CD4-positive, CD25-positive, alpha-beta regulatory T cell (primary cell): ENCODE measurements at places on chromosomes 16 and 17.

GRCh38 chr17:48618256-48618896 lies 3.3 kb upstream of the HOXB8 start:
- DNase-seq: peak; percentile 76

DNA sequence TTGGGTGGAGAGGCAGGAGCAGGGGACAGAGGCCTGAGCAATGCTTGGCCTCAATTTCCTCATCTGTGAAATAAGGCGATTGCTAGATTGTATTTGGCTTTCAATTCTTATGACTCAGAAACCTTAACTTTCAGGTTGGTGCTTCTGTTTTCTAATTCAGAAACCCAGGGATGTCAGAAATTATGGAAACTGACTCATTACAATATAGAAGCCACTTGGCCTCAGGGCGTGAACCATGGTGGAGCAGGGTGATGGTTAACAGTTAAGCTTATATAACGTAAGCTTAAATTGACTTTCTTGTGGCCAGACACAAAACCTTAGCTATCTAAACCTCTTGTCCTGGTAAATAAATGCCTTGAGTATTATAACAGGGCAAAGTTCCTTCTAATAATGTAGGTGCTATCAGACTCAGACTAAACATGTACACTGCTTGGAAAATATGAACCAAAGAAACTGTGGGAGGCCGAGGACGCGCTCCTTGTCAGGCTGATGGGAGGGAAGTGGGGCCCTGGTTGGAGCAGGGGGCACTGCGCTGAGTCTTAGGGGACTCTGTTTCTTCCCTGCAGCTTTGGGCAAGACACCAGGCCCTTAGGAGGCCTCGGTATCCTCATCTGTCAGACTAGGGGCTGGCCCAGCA lies 17.1 kb upstream of the SREBF1 start:
- peak; percentile 63 for DNase-seq

GRCh38 chr17:81991684-81992305 lies 14.4 kb downstream of the ASPSCR1 start:
- no peak for DNase-seq

DNA sequence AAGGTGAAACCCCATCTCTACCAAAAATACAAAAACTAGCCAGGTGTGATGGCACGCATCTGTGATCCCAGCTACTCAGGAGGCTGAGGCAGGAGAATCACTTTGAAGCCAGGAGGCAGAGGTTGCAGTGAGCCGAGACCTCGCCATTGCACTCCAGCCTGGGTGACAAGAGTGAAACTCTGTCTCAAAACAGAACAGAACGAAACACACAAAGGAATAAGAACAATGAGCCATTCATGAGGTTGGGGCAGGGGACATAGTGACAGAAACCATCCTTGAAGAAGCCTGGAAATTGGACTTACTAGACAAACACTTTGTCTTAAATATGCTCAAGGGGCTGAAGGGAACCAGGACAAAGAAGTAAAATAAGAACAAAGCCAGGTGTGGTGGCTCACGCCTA lies 39.4 kb downstream of the WDR45B start:
- no peak for DNase-seq

DNA sequence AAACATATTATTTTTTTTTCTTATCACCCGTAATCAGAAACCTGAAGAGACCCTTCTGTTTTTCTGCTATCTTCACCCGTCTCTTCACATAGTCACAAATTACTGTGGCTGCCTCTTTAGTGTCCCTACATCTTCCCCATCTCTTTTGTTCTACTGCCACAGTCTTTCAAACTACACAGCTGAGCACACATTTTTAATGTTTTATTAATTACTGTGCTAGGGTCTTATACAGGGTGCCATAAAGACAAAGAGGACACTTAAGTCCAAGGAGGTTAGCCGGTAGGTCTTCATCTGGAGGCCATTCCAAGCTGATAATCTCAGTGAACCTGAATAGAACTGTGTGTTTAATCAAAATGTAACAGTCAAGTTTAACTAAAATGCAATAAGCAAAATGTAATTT lies 20.7 kb downstream of the CNTNAP4 start:
- DNase-seq: no peak

DNA sequence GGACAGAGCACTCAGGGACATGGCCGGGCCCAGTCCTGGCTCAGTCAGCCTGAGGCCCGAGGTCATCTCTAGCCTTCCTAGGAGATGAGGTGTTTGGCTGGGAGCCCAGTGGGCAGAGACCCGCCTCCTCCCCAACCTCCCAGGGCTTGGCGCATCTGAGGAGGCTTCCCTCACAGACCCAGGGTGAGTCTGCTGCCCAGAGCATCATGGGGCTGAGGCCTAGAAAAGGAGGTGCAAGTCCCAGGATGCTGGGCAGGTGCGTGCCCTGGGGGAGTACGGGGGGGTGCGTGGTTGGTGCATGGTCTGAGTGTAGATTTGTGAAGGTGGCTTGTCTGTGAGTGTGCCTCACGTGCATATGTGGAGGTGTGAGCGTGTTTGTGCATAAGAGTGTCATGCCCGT lies 4.7 kb downstream of the PDE6G start:
- DNase-seq: no peak

DNA sequence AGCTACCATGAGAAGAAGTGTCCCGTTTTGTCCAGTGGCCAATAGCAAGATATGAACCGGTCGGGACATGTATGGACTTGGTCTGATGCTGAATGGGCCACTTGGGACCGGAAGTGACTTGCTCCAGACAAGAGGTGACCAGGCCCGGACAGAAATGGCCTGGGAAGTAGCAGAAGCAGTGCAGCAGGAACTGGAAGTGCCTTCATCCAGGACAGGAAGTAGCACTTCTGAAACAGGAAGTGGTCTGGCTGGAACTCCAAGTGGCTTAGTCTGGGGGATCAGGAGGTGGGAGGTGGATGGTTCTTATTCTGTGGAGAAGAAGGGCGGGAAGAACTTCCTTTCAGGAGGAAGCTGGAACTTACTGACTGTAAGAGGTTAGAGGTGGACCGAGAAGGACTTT lies 5.3 kb downstream of the EFNB3 start:
- no peak for DNase-seq

DNA sequence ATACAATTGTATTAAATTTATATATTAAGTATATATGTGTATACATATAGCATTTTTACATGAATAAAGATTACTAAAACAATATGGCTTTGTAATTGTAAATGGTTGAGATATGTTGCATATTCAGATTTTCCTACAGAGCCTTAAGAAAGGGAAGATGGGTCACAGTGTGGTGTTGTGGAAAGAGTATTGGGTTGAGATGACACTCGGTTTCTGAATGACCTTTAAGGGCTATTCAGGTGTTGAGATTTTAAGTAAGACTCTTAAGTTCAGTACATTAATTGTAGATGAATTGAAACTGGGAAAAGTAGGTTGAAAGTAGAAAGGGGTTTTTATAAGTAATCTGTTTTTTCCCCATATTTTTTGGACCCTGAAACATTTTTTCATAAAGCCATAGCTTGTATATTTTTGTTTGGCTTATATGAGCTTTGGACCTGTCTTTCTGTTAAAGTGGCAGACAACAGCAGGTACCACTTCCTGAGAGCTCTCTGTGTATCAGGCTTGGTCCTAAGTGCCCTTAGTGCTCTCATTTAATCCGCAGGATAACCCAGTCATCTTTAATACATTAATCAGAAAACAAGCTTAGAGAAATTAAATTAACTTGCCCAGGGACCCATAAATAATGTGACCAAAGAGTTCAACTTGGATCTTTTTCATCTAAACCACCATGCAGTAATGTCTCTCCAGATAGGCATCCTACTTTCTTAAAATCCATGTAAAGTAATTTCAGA lies 48.5 kb upstream of the MRC2 start:
- no peak for DNase-seq

GRCh38 chr16:25073854-25074253 lies 37.7 kb upstream of the LCMT1 start:
- no peak for DNase-seq

GRCh38 chr17:3801792-3802191 lies 804 bp upstream of the ITGAE start:
- no peak for DNase-seq

DNA sequence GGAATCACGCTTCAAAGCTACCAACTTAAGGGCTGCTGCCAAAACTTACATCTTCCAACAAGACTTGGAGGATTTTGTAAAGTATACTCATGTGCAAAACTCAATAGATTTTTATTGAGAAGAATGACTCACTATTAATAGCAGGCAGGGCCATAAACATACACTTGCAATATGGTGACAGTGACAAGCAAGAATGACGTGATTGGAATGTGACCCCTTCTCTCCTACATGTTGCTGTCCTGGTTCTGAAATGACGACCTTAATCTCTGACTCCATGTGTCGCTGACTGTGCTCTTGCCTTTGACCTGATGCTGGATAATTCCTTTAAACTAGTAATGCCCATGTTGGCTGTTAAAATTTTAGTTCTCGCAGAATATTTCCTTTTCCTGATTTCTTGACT lies 174.5 kb downstream of the PARN start:
- DNase-seq: no peak

DNA sequence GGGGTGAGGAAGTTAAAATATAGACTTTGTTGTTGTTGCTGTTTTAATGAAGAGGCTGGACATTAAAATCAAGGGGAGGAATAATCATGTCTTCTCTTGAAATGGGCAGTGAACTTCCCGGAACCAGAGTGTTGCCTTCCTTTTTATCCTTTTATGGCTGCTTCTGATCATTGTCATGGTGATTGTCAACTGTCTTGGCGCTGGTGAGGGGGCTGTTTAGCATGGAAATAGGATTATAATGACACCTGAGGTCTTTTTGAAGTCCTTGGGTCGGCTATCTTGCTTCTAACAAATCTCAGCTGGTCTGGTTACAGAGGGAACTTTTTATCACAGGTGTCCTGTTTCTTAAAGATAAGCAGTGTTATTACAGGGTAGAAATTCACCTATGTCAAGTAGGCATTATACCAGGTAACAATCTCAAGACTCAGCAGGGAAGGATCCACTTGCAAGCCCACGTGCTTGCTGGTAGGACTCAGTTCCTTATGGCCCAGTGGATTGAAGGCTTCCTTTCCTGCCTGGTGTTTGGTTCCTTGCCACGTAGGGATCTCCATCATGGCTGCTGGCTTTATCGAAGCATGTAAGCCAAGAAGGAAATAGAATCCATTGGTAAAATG lies 349.3 kb downstream of the WWOX start:
- no peak for DNase-seq

DNA sequence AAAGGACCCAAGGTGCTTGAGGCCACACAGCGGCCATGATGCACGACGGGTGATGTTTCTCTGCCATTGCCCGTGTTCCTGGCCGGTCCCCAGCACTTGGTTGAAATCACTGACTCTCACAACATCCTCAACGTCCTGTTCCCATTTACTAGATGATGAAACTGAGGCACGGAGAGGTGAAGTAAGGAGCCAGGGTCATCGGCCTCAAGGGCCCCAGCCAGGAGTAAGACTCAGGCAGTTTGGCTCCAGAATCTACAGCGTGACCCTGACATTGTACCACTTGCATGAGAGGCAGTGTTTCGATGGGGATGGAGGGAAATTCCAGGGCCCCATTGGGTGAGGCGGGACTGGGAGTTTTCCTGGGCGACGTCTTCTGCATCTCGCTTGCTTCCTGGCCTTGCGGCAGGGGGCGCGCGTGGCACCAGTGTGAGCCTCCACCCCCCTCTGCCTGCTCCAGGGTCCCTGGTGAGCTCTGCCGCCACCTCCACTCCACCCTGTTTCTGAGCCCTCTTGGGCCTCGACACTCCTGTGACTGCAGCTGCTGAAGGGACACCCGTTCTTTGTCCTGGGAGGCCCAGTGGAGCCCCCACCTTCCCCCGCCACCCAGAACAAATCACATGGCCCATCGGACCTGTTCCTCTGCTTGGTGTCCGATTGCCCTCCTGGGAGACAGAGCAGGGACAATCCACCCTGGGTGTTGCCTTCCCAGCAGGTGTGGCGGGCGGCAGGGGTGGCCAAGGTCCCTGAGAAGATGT lies 133.0 kb upstream of the GSE1 start:
- no peak for DNase-seq

DNA sequence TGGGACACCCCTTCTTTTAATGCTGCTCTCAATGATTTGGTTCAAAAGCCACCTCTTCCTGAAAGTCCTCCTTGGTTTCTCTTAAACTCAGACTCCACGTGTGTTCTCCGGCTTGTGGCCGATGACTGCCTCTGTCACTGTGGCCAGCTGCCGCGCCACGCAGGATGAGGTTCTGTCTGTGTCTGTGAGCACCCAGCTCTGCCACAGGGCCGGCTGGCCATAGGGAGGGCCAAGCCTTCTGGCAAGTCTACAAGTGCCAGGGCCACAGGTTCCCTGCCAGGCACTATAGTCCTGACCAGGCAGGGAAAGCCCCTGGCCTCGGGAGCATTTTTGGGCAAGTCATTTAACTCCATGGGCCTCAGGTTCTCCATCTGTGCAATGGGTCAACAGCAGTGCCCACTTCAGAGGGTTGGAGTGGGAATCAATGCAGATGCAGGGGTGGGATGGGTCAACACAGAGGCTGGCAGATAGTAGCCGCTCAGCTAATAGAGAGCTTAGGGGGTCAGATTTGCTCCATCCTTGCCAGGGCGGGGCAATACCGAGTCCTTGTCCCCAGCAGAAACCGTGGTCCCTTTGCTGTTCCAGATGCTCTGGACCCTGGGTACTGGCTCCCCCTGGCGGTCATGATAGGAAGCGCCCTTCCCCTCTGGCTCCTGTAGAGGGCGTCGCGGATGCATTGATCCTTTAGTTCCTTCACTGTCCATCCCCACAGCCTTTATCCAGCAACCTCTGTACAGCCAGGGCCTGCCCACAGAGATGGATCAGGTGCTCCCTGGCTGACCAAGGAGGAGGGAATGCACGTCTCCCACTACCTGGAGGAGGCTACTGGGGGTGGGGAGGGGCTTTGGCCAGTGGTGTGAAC lies 19.3 kb upstream of the ADGRG3 start:
- DNase-seq: peak; percentile 80

DNA sequence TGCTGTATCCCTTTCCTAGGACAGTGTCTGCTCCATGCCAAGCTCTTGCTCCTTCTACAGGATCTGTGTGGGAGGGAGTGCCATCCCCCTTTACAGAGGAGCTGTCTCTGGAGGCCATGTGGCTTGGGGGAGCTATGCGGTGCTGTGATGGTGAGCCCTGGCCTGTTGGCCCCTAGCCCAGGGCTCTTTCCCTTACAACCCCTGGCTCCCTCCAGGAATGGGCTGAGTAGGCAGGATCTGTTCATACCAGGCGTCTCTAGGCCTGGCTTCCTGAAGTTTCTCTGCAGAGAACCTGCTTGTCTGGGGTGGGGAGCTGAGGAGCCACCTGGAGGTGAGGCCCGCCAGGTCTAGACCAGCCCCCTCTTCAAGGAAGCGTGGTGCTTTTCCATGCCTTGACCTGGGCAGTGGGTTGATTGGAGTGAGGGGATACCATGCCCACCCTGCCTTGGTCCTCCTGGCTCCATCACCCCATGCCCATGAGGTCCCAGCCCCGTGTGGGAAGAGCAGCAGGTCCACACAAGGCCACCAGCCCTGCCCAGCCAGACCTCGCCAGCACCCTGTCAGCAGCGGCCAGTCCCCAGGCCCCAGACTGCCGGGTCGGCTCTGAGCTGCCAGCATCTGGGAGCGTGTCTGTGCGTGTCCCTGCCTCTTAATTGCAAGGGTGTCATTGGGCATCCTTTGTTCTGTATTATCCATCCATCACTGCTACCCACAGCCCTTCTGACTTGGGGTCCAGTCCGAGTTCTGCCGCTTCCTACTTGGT lies 14.7 kb downstream of the LLGL2 start:
- no peak for DNase-seq

GRCh38 chr16:381789-382717 lies at the start of gene PGAP6:
Gene PGAP6 (minus strand): TSS chr16:381978. CDS start chr16:381821, 157 bp downstream.
- DNase-seq: peak; percentile 73
